Stimulated activated CD4-positive, alpha-beta T cell treated with anti-CD3 and anti-CD28 coated beads, Interleukin-1b, Interleukin-23, amount 100 ng/mL, for 1 hour (primary cell): ENCODE measurements at places on chromosomes 2 and 18.

GRCh38 chr2:54114936-54115283, 505 bp upstream of the ACYP2 start:
- no peak for DNase-seq

- no peak for DNase-seq
These were observed 90.2 kb downstream of the AGAP1 start for GRCh38 chr2:235583925-235584637.

- no peak for DNase-seq
These were observed 12.3 kb downstream of the CROCC2 start for GRCh38 chr2:240918258-240919091.

DNA sequence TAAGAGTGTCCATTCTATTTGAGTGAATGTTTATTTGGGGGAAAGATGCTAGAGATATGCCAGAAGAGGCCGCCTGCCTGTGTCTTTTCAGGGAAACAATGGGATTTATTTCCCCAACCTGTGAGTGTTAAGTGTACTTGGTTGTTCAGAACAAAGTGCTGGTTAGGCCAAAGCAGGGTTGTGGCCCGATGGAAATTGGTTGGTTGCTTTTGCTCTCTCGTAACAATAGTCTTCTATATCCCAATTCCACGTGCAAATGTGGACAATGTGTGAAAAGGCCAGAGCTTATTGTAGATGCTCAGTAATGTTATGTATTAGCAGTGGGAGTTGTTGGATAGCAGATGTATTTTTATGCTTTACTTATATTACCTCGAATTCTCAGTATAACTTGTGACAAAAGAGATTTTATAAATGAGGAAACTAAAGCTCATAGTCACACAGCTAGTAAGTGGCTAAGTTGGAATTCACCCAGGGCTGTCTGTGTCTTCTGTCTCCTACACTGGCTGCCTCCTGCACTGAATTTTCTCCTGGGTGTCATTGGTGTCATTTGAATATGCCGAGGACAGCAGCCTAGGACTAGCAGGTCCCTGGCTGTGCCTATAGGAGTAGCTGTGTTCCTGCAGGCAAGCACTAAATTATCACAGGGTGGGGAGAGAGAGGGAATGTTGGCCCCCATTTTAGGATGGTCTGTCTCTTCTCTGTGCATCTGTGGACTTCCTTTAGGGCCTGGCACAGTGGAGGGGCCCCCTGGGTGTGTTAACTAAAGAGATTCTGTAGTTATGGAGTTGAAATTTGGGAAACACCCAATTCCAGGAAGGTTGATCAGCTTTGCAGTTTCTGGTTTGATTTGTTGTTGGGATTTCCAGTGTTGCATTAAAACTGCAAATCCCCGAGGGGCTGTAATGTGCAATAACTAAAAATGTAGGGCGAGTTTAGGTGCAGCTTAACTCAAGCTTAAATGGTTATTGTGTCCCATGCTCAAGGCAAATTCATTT, 21.6 kb downstream of the GPD2 start:
- no peak for DNase-seq

DNA sequence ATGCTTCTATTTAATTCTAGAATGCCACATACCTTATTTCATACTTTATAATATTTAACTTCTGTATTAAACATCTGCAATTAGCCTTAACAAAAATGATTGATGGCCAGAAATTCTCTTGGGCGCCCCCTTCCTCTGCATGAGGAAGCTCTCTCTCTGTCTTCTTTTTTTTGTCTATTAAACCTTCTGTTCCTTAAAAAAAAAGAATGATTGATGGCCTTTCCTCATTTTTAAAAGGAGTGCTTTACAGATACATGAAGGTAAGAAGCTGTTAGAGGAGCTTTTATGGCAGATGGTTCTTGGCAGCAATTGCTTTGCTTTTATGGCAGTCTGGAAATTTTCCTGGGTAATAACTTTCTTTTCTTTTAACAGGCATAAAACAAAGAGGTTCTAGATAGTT, 526.9 kb downstream of the SLC4A3 start:
- DNase-seq = no peak

DNA sequence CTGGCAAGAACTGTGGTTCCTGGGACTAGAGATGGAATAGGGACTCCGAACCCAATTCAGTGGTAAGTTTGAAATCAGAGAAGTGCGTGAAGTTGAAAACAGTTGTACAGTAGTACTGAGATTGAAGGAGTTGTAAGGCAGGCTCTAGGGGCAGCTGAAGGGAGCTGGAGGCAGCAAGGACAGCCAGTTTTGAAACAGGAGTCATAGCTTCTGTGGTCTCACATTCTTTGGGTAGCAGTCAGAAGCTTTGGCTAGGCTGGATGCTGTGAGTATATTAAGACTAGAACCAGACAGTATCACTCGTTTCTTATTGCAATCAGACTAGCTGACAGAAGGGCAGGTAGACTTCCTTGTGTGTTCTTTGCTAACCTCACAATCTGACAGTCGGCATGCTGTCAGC, 64.5 kb upstream of the ADAM23 start:
- no peak for DNase-seq

GRCh38 chr2:1691366-1691765, 52.9 kb downstream of the PXDN start:
- no peak for DNase-seq

- no peak for DNase-seq
These were observed 832.6 kb upstream of the ZEB2 start for GRCh38 chr2:145352484-145352883.

DNA sequence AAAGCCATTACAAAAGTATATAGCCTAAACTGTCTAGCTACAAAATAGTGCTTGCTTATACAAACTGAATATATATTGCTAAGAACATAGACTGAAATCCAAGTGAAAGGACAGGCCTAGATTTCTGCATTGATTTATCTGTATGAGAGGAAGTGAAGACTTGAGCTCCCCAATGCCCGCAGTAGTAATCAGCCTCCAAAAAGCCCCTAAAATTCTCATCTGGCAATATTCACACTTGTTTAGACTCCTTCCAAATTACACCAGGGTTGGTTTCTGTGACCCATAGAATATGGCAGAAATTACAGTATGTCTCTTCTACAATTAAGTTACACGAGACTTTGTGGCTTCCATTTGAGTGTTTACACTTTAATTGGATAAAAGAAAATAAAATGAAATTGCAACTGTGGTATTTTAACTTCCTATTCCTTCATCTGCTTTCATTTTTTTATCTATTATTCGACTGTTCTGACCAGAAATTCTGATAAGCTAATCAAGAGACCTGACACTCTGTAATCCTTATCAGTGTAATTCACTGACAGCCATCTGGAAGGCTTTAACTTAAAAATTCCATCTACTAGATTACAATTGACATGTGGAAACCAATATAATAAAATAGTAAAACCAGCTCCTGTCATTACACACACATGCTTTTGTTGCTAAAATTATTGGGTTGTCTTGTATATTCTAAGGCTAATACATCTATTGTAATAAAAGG, 21.1 kb downstream of the ABCB11 start:
- DNase-seq = no peak

GRCh38 chr2:168024459-168024858, 222.9 kb downstream of the STK39 start:
- DNase-seq = no peak

DNA sequence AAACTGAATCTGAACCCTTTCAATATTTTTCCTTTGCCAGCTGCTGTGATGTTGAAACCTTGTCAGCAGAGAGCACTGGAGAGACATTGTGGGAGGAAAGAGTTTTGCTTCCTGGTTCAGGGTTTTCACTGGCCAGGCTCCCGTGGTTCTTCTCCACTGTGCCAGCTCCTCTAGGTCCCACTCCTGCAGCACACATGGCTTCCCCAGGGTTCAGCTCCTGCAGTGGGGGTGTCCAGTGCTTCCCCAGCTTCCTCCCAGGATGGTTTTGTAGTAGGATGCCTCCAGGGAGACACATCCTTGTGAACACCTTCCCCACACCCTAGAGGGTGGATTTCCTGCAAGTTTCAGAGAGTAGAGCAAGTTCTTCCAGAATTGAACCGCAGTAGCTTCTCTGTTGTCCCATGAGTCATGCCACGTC, 24.0 kb upstream of the SULT1C3 start:
- DNase-seq = no peak

DNA sequence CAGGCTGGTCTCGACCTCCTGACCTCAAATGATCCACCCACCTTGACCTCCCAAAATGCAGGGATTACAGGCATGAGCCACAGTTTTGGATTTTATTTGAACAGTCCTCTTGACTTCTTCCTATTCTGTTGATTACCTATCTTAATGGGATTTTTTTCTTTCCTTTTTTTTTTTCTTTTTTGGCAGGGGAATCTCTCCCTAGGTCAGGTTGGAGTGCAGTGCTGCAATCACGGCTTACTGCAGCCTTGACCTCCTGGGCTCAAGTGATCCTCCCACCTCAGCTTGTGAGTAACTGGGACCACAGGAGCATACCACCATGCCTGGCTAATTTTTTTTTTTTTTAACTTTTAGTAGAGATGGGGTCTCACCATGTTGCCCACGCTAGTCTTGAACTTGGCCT, 2.8 kb downstream of the MTHFD2 start:
- DNase-seq = no peak

DNA sequence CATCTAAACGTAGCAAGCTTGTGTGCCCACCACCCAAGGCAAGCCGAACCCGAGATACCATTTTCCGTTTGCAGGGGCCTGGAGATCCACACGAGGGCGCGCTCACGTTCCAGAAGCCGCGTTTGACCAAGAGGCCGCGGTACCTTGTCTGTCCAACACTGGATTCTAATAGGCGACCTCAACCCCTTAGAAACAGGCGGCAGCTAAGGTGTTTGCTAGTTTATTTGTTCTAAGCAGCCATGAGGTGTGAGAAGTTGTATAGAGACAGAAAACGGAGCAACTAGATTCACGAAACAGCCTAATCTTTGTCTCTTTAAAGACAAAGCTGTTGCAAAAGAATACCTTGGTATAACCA, 4.2 kb downstream of the HOXD11 start:
- no peak for DNase-seq

- DNase-seq = no peak
These were observed 260.5 kb downstream of the LTBP1 start for GRCh38 chr2:33207151-33207740.

GRCh38 chr2:217195658-217196446, 336.0 kb upstream of the TNP1 start:
- no peak for DNase-seq

- DNase-seq = no peak
These were observed 45.5 kb downstream of the EML4 start for GRCh38 chr2:42214669-42215068.

DNA sequence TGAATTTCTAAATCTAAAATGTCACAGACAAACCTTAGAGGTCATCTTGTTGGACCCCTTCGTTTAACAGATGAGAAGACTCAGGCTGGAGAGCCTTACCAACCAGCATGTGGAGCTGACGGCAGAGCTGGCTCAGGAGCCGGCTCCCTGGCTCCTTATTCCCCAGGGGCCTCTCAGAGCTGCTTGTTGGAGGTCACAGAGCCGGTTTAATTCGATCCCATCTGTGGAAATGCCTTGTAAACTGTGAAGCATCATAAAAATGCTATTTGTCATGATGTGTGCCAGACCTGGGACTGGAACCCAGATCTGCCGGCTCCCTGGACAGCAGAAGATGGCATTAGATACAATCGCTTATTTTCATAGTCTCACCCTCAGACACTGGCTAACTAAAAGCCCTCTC, 8.2 kb upstream of the CIB4 start:
- no peak for DNase-seq

GRCh38 chr18:74870950-74871349, 273.3 kb downstream of the ZNF407 start:
- no peak for DNase-seq

GRCh38 chr2:127401757-127402695, 14.3 kb upstream of the MAP3K2 start:
- no peak for DNase-seq

GRCh38 chr2:42092084-42092996, 44.5 kb downstream of the PKDCC start:
- DNase-seq = no peak

GRCh38 chr2:85111819-85112281, 21.3 kb upstream of the TCF7L1 start:
- no peak for DNase-seq

DNA sequence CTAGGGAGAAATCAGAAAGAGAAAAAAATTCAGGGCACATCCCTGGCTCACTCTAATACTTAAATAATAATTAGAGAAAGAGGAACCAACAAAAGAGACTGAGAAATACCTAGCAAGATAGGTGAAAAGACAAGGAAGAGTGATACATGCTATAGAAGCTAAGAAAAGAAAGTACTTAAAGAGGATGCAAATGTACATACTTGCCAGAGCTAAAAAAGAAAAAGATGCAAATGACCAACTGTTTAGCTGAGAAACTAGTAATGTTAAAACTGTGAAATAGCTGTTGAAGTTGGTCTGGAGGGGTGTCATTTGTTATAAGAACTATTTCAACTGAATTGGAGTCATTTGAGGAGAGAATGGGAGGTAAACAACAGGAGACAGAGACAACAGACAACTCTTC, 412.2 kb downstream of the SPAG16 start:
- DNase-seq = no peak

DNA sequence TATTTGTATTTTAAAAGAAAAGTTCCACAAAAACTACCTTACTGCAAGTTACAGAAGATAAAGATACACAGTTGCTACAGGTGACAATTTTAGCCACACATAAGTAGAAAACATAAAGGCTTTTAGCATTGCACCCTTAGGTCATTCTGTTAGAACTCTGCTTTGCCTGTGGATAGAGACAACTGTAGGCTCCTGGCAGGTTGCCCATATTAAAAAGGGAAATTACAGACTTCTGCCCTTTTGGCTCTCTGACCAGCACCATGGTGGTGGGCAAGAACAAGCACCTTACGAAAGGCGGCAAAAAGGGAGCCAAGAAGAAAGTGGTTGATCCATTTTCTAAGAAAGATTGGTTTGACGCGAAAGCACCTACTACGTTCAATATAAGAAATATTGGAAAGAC, 223.3 kb downstream of the MC4R start:
- no peak for DNase-seq

GRCh38 chr18:9263264-9263663, 71.3 kb upstream of the TWSG1 start:
- DNase-seq = no peak

DNA sequence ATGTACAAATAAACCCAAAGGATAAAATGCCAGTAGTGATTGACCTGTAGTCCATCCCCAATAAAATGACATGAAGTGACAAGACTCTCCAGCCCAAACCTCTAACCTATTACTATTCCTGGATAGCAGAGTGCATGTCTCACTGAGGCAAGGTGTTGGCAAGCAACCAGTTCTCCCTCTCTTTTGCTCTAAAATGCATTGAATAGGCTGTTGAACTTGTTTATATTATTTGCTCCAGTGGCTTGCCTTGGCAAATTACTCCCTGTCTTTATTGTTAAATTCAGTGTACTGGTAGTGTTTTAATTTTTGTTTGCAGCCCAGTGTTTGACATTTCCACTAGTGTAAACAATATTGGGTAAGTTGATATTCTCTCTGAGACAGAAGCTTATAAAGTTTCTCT, 70.5 kb downstream of the CSRNP3 start:
- DNase-seq = no peak

- no peak for DNase-seq
These were observed 102.0 kb upstream of the PIEZO2 start for GRCh38 chr18:11251229-11251890.
